ENCODE measurements at places on chromosomes 3 and 15.

- peak; percentile 44 for DNase-seq
Measured at GRCh38 chr3:123880998-123881561, 3.1 kb downstream of the MYLK start.

DNA sequence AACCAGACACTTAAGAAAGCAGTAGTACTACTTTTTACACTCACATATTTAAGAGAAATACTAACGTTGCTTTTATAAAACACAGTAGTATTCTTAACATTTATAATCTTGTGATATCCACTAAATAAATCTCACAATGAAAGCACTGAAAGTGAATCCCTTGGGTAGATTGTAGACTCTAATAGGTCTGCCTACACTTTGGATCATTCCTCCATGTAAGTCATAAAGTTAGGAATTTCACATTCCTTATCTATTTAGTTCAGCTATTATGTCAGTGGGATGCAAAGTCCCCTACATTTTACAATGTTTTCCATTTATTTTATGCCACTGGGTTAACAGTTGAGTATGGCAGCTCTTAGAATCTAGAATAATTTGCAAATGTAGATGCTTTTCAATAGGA, 330.7 kb downstream of the LSAMP start:
- DNase-seq = no peak

DNA sequence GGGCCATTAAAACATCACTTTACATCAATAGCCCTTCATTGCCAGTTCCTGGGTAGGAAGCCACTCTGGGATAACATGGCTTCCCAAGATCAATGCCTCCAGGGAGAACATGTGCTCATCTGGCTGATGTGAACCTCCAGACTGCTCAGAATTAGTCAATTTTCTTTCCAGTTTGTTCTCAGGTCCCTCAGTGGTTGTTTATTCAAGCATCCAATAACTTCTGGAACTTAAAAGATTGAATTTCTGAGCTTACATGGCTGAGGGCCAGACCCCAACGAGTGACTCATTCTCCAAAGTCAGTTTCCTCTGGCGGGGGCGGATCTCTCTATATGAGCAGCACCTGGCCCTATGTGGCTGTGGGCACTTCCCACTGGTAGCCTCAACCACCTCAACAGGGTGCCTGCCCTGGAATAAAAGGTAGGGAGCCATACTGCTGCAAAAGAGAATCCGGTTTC, 34.0 kb downstream of the LYZL4 start:
- DNase-seq = no peak

DNA sequence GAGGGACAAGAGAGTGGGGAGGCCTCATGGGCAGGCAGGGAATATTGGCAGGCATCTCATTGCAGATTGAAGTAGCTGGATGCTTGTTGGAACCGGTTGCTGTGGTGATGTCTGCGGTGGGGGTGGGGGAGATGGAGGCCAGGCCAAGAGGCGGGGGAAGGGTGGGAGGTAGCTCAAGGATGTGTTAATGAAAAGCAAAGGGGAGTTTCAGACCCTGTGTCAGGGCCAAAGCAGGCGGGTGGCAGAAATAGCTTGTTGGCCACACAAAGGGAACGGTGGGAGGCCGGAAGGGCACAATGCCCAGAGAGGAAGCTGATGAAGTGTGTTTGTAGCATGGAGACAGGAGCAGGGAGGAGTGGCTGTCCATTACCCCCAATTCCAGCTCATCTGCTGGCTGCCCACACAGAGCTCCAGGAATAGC, 28.0 kb downstream of the CCDC33 start:
- DNase-seq = no peak

DNA sequence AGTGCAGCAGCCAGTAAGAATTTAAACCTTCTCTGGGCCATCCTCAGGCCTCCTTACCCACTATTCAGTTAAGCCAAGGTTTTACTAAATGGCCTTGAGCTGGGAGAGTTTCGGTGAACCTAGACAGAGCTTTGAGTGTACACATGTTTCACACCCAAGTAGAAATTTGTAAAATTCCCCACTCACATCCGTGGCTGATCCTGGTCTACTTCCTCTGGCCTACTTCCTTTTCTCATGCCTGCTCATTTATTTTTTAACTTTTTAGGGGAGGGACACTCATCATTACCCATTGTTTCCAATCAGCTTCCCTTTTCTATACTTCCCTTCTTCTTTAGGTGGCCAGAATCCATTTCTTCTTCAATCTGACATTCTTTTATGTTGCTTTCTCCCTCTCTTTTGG, 7.6 kb downstream of the CX3CR1 start:
- DNase-seq = no peak

- DNase-seq = no peak
Measured at GRCh38 chr3:11047500-11047899, 55.0 kb downstream of the SLC6A1 start.

- no peak for DNase-seq
Measured at GRCh38 chr3:183922421-183922820, 37.7 kb upstream of the PARL start.

DNA sequence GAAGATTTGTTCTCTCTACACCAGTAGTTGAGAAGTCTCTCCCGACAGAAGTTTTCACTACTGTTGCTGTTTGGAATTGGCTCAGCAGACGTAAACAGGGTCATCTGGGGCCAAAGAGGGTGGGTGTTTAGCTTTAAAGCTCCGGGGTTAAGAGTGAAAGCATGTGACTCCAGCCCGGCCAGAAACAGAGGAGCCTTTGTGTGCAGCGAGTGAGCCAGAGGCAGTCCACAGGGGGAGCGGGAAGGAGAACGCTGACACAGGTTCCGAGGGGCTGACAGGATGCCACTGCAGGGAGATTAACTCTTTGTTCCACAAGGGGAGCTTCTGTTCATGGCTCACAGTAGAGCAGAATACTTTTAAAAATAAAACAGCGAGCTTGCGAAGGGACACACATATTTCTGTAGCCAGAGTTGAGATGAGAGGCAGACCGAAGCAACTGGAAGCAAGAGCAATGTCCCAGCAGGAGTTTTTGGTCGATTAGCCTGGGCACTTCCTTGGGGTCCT, 26.9 kb downstream of the BMF start:
- peak; percentile 56 for DNase-seq

GRCh38 chr3:9105421-9105820, 142.1 kb upstream of the RAD18 start:
- peak; percentile 38 for DNase-seq

DNA sequence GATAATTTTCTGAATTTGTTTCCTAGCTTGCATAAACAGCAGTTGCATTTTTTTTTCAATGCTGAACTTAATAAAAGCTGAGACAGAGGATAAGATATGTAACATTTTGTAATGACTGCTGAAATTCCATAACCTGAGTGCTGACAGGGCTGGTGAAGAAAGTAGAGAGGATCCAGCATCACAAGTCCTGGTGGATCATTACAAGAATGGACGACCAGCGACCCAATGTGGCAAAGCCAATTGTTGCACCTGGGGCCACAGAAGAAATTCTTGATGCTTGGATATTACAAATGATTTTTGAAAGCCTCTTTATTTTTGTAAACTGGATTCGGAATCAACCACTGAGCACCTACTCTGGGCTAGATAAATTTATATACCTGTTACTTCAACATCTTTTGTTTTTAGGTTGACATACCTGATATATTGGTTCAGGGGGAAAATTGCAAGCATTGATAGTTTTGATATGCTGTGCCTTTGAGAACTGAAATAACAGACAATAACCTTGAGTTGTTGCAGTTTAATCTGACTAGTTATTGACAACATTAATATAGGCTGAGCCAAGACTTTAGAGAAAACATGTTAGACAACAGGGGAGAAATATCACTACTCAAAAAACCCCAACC, 3.9 kb upstream of the ACTL6A start:
- peak; percentile 73 for DNase-seq

DNA sequence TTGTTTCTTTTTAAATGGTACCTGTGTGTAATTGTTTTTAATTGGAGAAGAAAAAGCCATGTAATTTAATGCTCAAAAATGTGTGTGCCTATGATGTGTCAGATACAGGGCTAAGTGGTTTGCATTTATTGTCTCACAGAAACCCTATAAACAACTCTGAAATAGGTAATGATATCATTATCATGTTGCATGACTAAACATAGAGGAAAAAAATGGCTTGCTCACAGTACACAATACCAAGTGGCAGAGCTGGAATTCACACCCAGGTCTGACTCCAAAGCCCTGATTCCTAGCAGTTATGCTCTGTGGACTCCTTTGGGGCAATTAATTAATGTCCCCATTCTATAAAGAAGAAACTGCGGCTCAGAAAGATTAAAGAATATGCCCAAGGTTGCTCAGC, 237.4 kb upstream of the TRIM42 start:
- no peak for DNase-seq

GRCh38 chr3:51522273-51522962, 16.1 kb upstream of the RAD54L2 start:
- no peak for DNase-seq

DNA sequence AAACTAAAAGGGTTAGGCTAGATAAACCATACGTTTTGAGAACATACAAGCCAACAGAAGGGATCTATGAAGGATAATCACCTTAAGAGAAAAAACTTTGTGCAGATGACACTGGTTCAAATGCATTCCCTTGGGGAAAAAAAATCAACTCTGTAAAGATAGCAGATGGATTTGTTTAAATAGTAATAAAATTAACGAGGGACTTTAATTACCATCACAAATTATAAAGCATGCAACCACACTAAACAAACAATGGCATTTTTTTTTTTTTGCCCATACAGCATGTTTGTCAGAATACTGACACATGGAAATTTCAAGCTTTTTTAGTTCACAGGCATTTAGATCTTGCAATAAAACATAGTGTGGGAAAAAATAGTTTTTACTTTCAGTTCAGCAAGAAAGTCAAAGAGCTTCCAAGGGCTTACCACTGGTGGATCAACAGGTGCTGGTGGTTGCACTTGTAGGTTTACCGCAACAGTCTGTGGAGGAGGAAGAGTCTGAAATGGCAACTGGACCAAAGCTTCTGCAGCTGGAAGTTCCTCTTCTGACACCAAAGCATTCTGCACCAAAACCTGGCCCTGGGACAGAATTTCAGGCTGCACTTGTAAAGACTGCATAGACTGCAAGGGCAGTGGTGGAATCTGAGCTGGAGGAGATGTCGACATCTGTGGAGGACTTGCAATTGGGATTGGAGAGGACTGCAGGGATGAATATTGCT, 53.1 kb downstream of the PHC3 start:
- no peak for DNase-seq

DNA sequence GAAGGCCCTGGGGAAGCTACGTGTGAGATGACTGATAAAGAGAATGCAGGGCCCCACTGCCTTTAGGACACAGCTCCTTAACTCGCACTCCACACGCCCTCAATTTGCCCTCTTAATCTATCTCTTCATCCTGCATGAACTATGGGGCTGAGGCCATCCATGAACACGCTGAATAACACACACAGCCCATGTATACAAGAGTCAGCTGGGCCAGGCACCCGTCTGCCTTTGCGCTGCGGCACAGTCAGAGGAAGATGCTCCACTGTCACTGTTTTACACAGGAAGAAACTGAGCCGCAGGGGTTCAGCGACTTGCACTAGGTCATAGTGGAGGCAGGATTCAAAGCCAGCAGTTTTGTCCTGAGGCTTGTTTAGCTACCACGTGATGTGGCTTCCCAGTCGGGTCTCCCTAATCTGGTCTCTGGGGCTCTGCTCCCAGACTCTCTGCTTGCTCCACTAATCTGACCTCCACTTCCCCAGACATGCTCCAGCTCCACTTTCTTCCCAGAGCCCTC, 43.9 kb downstream of the TLE3 start:
- DNase-seq = no peak

DNA sequence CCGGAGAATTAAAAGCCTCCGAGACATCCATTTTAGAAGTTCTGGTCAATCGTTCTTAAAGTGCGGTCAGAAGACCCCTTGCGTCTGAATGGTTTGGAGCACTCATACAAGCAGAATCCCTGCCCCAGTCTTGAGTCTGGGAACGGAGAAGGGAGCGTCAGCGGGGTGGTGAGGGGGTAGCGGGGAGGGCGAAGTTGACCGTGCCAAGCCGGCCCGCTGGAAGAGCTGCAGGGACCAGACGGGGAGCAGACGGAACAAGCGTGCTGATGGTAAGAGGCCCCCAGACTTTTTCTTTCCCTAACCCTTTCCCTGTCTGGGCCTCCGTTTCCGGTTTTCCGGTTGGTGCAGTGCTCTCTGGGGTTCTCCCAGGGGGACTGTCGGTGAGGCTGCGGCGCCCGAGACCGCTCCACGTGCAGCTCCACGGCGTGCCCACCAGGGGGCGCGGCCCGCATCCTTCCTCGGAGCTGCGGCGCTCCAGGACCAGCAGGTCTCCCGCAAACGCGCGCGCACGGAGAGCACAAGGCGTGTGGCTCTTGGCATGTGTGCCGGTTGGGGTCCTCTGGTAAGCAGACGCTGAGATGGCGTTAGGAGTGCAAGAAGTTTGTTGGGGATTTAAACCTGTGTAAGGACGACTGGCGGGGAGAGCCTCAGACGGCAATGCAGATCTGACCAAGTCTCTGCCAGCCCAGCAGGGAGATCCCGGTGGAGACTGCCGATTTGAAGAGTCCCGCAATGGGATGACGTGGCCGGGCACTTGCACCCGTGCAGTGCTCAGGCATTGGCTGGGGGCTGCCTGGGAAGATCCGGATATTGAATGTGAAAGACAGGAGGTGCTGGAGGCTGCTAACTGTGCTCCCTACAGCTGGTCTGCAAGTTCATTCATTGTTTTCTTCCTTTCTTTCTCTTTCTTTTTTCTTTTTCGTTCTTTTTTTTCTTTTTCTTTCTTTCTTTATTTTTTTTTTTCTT, 19.2 kb upstream of the CORO2B start:
- peak; percentile 91 for DNase-seq

DNA sequence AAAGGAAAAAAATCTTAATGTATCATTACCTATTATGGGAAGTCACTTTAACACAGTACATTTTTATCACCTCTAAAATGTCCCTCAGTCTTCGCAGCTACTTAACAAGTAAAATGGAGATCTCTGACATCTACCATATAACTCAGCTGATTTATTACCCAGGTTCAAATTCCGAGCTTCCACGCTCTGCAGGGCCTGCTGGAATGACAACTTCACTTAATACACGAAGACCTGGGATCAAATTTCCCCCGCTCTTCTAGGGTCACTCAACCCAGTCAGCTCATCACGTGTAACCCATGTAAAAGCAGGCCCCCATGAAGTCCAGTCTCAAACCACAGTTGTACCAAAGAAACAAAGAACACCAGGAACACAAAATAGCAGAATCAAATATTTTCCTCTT, 44.2 kb upstream of the ACP3 start:
- DNase-seq = no peak

DNA sequence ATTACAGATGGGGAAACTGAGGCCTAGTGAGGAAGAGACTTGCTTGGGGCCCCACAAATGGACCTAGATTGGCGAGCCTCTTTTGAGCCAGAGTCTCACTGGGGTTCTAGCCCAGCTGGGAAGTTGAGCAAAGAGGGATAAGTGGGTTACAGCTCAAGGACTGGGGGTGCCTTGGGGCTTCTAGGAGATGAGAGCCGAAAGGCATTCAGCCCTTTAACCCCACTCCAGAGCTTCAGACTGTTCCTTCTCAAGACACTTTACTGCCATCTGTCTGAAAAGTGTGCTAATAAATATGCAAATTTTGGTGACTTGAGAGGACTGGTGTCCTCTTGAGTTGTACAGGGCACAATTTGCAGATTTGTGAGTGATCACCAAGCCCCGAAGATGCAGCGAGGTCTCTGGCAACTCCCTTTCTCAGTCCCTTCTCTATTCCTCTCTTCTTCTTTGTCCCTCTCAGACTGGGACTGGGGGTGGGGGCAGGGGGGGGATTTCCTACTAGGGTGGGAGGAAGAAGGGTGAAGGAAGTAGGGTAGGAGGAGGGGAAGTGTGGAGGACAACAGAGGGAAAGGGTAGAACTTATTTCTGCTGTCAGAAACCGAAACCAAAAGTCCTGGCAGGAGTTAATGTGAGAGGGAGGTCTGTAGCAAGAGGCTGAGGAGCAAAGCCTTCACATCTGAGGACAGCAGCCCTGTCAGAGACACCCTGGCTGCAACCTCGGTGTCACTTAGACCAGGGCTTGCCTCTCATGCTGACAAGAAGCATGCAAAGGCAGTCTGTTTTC, 16.2 kb upstream of the ANKDD1A start:
- DNase-seq = no peak
